ENCODE measurements at places on chromosomes 12 and 14. TPM values are rescaled to one million over a fixed set of nuclear protein-coding genes. Genes with fewer than 3 reads are reported as not detected.
A peak's percentile ranks its signal among the peaks of the same experiment; 100 is the strongest.

The ASCL1 gene
- total RNA-seq: not detected

The KLRK1 gene
- 5.0 TPM for total RNA-seq

DNA sequence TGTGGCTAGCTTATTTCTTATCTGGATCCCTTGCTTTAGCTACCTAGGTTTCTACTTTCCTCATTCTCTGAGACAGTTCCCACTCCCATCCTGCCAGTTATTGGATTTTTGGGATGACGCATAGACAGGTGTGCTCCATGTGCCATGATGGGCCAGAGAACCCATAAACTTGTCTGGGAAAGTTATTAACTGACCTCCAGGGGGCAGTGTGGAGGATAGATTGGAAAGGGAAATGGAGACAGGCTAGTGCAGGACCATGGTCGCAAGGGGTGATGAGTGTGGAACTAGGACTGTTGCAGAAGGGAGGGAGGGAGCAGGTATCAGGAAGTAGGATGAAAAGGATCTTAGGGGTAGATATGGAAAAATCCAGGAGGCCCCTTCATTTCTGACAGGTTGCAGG, 80.3 kb downstream of the ESRRB start:
- DNase-seq: peak; percentile 32

GRCh38 chr12:86254399-86255107, 1.6 kb downstream of the MGAT4C start:
- DNase-seq: no peak
